ENCODE measurements at places on chromosomes 1 and 21. TPM values are rescaled to one million over a fixed set of nuclear protein-coding genes. Genes with fewer than 3 reads are reported as not detected.

Gene RGS7
- total RNA-seq = 0.20 TPM

Gene KCNJ9
- total RNA-seq = not detected

Gene PLOD1
- 124 TPM for total RNA-seq

Gene CCDC185
- total RNA-seq = 0.47 TPM

Gene SPATC1L
- total RNA-seq = 2.4 TPM

Gene DIRAS3
- total RNA-seq = not detected
